ENCODE measurements at places on chromosomes 16 and 17.

DNA sequence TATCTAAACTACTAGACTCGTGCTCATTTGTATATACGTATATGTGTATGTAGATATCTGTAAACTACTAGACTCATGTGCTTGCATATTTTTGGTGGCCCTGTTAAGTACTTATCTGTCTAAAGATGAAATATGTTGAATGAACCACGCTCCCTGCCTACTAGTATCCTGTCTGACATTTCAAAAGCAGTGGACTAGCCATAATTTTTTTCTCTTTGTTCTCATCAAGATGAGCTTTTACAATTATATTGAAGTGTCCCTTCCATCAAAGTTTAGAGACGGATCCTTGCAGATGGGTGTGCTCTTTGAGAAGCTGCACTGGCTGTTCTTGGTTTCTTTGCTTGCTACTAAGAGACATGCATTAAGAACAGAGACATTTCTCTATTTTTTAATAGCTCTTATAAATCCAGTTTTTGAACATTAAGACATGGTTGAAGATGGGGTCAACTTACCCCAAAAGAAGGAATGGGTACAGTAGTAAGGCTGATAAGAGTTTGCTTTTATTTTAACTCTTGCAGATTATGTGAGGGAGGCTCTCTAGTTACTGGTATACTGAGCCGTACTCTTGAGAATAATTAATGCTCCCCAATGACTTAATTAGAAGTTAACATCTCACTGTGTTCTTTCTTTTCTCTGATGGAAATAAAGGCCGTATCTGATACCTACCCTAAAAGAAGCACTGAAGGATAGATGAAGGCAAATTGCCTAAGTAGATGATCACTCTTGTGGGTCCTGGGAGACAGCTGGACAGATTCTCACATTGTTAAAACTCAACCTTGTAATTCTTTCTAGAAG, 3.4 kb downstream of the CNTNAP4 start:
- no peak for DNase-seq

GRCh38 chr17:2122641-2123302, 67.9 kb downstream of the HIC1 start:
- peak; percentile 32 for DNase-seq

- DNase-seq = no peak
Measured at GRCh38 chr17:55763856-55764255, 13.0 kb downstream of the PCTP start.

GRCh38 chr17:44547625-44548267, 9.5 kb upstream of the FZD2 start:
- no peak for DNase-seq

DNA sequence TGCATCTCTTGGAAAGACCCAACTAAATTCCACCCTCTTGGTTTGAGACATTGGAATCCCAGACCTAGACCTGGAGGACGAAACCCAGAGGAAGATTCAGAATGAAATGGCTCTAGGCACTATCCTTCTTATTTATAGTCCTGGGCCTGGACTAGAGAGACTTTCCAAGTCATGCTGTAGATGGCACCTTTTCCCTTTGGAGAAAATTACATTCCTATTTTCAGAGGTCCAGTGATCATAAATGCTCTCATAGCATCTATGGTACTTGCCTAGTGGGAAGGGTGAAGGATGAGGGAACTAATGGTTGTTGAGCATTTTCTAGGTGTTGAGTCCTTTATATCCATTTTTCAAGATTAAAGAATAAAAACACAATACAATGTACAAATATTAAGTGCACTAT, 37.1 kb downstream of the SPACA3 start:
- DNase-seq = no peak

- no peak for DNase-seq
Measured at GRCh38 chr16:89093602-89094251, at the start of gene ACSF3. ACSF3 (plus strand) TSS chr16:89093852; CDS start chr16:89100682, 6,830 bp downstream.

- DNase-seq = no peak
Measured at GRCh38 chr17:80320496-80320895, 59.8 kb downstream of the RNF213 start.

- peak; percentile 37 for DNase-seq
Measured at GRCh38 chr17:6297960-6298359, 137.0 kb downstream of the AIPL1 start.

GRCh38 chr17:336110-337021, 16.2 kb downstream of the RPH3AL start:
- DNase-seq = no peak

DNA sequence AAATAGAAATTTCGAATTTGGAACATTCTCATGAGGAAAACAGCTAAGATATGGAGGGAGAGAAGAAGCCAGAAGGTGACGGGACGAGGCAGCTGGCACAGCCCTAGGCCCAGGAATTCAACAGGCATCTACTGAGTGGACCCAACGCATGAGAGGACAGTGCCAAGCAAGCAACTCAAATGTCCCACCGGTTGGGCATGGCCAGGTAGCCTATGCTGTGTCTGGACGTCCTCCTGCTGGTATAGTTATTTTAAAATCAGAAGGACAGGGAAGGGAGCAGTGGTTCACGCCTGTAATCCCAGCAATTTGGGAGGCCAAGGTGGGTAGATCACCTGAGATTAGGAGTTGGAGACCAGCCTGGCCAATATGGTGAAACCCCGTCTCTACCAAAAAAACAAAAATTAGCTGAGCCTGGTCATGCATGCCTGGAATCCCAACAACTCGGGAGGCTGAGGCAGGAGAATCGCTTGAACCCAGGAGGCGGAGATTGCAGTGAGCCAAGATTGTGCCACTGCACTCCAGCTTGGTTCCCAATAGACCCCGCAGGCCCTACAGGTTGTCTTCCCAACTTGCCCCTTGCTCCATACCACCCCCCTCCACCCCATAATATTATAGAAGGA, 2.0 kb downstream of the GH1 start:
- DNase-seq = no peak

- no peak for DNase-seq
Measured at GRCh38 chr17:10992106-10992880, 154.4 kb upstream of the PIRT start.

- DNase-seq = no peak
Measured at GRCh38 chr16:3133844-3134243, 985 bp upstream of the ZNF213 start.

- DNase-seq = no peak
Measured at GRCh38 chr17:69227541-69227940, 1.1 kb downstream of the ABCA10 start.

DNA sequence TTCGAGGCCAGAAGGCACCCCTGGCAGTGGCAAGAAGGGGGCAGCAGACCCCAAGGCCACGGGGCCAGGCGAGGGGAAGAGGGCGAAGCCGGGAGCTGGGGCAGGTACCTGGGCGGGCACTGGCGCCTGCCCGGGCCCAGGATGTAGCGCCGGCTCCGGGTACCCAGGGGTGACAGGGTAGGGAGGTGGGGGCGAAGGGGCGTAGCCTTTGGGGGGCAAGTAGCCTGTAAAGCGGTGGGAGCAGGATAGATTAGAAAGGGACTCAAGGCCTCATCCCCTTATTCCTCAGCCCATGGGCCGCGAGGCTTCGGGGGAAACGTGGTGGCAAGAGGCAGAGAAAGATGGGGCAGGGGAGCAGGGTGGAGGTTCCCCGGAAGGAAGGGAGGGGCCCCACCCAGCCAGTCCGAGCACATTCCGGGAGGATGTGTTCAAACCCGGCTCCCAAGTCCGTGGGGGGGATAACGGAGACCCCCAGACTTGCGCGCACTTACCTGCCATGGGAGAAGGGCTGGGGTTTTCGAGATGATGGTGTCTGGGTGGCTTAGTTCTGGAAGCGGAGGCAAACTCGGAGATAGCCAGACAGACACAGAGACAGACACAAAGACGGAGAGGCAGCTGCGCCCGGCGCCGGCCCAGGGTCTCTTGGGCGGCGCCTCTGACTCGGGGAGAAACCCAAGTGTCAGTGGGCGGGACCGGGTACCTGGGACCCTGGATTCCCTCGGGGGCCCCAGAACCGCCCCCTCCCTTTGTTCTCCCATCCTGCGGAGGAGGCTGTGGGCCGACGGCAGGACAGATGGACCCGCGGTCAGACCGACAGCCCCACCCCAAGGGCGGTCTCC, 493 bp downstream of the PLSCR3 start:
- no peak for DNase-seq

DNA sequence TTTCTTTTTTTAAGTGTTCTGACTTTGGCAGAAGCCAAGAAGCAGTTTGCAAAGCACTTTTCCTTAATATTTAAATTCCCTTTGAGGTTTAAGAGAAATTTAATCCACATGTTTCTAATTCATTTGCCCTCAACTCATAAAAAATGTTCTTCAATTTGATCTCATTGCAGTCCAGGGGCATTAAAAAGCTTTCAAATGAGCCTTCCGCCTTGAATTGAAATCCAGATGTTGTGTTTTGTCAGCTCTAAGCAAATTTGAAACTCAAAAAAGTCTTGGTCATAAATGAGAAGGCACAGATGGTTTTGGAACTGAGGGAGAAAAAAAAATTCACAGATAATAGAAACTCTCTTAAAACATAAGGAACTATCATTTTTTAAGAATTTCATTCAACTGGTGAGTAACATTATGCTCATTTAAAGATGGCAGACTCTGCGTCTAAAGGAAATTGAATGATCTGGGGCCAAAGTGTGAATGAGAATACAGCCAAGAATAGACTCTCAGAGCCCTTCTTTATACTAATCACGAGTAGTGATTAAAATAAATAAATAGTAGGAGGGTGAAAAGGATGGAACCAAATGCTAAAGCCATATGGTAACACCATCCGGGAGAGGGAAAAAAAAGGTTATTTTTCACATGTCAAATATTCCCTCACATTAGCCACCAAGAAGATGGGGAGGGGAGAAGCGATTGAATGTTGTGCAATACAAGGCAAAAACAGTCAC, 1304.7 kb downstream of the CDH8 start:
- DNase-seq = no peak

DNA sequence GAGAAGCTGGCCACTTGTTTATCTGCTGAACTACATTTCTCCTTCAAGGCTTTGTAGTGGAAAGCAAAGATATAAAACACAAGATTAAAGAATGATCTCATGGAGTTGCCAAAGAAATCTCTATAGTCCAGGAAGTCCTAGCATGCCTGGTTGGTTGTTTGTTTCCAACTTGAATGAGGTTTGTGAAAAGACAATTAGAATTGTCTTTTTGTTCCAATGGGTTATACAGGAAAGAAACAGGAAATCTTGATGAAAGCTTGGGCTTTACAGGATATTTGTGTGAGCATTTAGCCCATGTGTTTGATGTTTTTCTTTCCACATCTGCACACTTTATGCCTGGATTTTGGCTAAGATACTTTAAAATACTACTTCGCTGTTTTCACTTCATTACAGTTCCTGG, 273.4 kb downstream of the CEP112 start:
- DNase-seq = no peak

DNA sequence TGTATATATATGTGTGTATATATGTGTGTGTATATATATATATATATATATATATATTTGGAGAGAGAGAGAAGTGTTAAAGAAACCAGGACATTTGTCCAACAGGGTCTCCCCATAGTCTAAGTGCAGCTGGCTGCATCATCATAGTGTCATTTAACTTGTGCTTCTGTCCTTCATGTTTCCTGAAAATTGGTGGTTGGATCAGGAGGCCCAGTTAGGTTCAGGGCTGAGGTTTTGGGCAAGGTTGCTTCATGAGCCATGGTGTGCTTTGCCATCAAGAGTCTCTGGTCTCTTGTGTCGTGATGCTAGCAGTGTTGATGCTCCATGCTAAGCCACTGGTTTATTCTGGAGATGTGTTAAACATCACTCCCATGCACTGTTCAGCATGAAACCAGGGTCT, 85.3 kb downstream of the C16orf95 start:
- DNase-seq = no peak

DNA sequence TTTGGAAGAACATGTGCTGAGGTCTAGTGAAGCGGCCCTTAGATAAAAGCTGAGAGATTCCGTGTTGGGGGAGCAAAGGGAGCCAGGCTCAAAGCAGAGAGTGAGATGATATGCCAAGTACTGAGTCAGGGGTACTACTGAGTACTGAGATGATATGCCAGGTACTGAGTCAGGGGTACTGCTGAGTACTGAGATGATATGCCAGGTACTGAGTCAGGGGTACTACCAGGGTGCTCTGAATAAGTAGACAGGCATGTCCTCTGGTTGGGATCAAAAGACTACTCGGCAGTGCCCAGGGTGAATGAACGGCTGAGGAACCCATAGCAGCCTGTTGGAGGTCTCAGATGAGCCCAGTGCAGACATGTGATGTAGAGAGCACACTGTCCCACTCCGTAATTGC, 239.0 kb downstream of the SOX9 start:
- DNase-seq = no peak

GRCh38 chr17:81509972-81510784, 2.4 kb downstream of the ACTG1 start:
- no peak for DNase-seq

DNA sequence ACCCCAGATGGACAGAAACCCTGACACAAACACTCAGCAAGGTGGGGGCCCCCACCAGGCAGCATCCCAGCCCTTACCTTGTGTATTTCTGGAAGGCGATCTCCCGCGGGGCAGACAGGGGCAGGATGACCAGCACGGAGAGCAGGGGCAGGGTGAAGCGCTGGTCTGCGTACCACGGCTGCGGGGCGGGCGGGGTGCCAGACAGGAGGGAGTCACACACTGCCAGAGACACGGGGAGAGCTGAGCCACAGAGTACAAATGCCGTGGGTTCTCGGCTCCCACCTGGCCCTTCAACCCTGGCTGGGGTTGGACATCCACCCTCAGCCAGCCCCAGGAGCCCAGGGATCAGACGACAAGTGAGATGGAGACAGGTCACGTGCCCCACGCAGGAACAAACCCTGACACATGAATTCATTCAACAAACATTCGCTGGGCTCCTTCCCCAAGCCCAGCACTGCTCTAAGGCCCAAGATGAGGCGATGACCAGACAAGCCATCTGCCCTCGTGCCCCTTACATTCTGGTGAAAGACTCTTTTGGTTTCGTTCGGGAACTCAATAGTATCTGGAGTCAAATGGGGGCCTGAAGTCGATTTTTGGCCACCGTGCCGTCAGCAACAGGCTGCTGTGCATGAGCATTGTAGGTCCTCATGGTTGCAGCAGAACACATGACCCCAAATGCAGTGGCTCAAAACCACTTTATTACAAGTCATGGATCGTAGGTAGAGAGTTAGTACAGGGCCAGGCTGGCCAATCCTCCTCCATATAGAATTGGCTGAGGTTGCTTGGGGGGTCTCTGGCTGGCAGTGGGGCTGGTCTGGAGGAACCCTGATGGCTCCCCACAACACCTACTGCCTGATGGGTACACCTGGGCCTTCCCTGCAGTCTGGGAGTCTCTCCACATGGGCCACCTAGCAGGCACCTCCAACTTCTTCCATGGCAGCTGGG, 9.1 kb downstream of the SLC38A8 start:
- no peak for DNase-seq

- DNase-seq = no peak
Measured at GRCh38 chr16:22787466-22788192, 26.3 kb upstream of the HS3ST2 start.

DNA sequence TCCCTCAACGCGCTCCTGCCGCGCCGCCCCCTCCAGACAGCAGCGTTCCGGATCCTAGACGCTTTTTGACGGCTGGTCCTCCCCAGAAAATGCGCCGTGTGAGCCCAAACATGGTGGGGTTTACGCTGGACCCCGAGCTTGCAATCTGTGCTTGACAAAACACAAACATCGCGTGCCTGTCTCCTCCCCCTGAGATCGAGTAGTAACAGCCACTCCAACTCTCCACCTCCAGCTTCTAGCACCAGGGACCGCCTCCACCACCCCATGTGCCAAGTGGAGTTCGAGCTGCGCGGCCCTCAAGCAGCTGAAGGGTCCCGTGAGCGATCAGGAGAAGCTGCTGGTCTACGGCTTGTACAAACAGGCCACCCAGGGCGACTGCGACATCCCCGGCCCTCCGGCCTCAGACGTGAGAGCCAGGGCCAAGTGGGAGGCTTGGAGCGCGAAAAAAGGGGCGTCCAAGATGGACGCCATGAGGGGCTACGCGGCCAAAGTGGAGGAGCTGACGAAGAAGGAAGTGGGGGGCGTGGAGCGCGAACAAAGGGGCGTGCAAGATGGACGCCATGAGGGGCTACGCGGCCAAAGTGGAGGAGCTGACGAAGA, 656 bp upstream of the GEMIN4 start:
- DNase-seq = no peak
